ENCODE measurements at places on chromosomes 2 and 18. TPM values are rescaled to one million over a fixed set of nuclear protein-coding genes. Genes with fewer than 3 reads are reported as not detected.

The VWC2L gene
- 5.6 TPM for polyA plus RNA-seq

The CBLN2 gene
- 68.1 TPM for polyA plus RNA-seq

The MC2R gene
- polyA plus RNA-seq, result not detected

The ARHGAP28 gene
- polyA plus RNA-seq, result 9.3 TPM

The FBXO48 gene
- polyA plus RNA-seq, result 2.2 TPM

The MAP4K4 gene
- 363 TPM for polyA plus RNA-seq

The EPG5 gene
- polyA plus RNA-seq, result 14.1 TPM

The TMEM87B gene
- polyA plus RNA-seq, result 10.1 TPM

The NT5DC4 gene
- not detected for polyA plus RNA-seq

The TP53I3 gene
- polyA plus RNA-seq, result 28.0 TPM

The NYAP2 gene
- polyA plus RNA-seq, result 8.6 TPM

The SIX3 gene
- polyA plus RNA-seq, result not detected

The TCF23 gene
- polyA plus RNA-seq, result not detected

The LYPD6 gene
- polyA plus RNA-seq, result 35.6 TPM

The MAP3K19 gene
- 6.2 TPM for polyA plus RNA-seq

The LIPG gene
- polyA plus RNA-seq, result 7.7 TPM

The GCG gene
- not detected for polyA plus RNA-seq

The RAB6C gene
- polyA plus RNA-seq, result 3.8 TPM

The TMEM178A gene
- polyA plus RNA-seq, result 55.0 TPM

The CABYR gene
- polyA plus RNA-seq, result 30.3 TPM

The CABLES1 gene
- 12.6 TPM for polyA plus RNA-seq

The MGAT5 gene
- 50.8 TPM for polyA plus RNA-seq

The PLGLB2 gene
- polyA plus RNA-seq, result 3.7 TPM
